ENCODE measurements at places on chromosomes 16 and 17.

DNA sequence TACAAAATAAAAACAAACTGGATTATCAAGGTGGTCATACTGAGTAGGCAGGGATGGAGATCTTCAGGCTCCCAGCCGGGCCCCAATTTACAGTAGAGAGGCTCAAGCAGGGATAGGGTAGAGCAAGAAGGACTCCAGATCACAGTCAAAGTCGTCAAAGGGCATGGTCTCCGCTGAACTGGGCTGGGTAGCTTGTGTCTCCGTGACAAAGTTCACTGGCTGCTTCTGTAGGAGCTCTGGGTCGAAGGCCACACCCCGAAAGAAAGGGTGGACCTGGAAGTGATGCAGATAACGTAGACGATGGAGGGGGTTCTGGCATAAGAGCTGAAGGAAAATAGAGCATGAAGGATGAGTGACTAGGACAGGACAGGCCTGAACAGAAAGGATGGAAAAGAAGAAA, 3.6 kb downstream of the RSKR start:
- DNase-seq: no peak

GRCh38 chr16:87834668-87835473, 34.4 kb downstream of the SLC7A5 start:
- DNase-seq: no peak

- DNase-seq: no peak
These were observed 164.8 kb downstream of the SNX29 start for GRCh38 chr16:12141073-12141951.

DNA sequence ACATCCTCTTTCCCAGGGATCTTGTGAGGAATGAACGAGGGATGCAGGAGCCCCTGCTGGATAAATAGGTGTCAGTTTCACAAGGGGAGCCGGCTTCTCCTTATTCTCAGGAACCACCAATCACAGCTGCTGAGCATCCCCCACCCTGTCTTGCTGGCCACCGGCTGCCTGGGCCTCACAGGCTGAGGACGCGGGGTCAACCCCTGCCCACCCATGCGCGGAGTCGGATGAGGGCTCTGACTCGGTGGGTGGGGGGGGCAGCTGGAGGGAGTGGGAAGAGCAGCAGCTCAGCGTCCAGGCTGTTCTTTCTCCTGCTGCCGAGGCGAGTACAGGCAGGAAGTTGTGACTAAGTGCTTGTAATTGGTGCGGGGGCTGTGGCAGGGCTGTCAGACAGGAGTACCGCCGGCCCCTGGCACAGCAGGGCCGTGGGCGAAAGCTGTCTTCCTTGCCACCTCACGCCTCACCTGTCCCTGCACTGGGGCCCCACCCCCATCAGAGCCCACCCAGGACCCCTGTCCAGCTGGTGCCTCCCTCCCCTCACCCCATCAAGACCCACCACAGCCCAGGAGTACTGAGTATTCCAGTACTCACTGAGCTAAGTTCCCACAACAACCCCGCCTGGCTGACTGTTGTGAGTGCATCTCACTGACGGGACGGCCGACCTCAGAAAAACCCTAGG, 11.0 kb upstream of the DPEP1 start:
- DNase-seq: peak; percentile 46

DNA sequence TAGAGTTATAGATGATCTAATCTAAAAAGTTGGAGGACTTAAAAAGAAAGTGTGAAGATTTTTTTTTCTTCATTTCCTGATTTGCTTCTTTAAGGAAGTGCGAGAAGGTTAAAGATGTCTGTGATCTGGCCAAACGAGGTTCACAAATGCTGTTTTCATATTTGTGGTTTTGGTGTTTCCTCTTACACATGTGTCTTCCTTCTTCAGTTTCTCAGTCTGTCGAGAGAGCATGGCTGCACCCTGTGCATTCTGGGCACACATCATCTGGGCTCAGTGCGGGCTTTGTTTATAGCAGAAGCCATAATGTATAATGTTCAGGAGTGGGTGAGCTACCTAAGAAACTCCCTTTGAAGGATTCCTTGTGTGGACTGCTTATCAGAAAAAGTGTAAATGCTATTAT, 260.4 kb upstream of the TBX2 start:
- DNase-seq: peak; percentile 74

GRCh38 chr17:19399750-19400450, 11.1 kb upstream of the RNF112 start:
- DNase-seq: no peak

DNA sequence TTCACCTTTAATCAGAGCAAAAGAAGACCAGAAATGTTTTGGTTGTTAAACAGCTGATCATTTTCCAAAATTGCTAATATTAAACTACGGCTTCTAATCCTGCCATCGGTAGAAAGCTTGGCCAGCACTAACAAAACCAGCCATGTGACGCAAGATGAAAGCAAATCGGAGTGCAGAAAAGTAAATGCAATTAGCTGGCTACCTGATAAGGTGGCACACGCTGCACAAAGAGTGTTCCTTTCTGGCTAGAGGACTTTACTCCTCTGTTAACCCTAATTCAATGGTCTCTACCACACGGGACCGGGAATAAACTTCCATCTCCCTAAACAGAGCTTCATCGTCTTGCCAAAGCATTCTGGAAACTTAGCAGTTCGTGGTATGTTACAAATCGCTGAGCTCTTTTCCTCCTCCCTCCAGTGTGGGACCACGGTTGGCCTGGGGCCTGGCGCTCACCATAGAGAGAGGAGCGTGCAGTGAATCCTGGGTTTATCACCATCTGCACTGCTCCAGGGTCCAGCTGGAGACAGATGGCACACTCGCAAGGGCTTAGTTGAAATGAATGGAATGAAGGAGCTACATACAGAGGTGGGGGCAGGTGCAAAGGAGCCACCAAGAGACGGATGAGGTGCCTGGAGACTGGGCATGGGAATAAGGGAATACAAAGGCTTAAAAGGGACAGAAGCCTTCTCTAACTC, 10.1 kb upstream of the COG1 start:
- DNase-seq: no peak

GRCh38 chr17:7428557-7428956, at the start of gene SPEM3:
SPEM3 (plus strand) TSS chr17:7428857; CDS start chr17:7428903, 46 bp downstream.
- DNase-seq: no peak

DNA sequence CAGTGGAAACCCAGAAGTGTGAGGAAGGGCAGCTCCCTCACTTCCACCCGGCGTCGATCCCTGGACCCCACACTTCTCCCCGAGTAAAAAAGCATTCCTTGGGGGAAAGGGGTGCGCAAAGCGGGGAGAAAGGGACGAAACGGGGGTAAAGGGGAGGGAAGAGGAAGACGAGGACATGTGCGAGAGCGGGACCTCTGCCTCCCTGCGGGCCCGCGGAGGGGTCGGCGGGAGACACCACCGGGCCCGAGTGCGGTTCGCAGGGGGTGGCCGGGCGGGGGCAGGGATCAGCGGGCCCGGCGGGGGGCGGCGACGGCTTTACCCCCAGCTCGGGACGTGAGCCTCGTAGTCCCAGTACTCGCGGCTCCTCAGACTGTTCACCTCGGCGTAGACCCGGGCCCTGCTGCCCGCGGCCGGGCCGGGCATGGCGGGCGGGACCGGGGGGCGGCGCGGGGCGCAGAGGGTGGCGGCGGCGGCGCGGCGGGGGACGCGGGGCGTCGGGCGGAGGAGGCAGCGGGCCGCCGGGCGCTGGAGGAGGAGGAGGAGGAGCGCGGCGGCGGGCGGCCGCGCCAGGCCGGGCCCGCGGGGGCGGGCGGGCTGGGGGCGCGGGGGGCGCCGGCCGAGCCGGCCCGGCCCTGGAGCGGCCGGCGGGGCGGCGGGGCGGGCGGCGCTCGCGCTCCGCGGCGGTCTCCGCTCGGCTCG, 443 bp downstream of the CSNK2A2 start:
- no peak for DNase-seq

DNA sequence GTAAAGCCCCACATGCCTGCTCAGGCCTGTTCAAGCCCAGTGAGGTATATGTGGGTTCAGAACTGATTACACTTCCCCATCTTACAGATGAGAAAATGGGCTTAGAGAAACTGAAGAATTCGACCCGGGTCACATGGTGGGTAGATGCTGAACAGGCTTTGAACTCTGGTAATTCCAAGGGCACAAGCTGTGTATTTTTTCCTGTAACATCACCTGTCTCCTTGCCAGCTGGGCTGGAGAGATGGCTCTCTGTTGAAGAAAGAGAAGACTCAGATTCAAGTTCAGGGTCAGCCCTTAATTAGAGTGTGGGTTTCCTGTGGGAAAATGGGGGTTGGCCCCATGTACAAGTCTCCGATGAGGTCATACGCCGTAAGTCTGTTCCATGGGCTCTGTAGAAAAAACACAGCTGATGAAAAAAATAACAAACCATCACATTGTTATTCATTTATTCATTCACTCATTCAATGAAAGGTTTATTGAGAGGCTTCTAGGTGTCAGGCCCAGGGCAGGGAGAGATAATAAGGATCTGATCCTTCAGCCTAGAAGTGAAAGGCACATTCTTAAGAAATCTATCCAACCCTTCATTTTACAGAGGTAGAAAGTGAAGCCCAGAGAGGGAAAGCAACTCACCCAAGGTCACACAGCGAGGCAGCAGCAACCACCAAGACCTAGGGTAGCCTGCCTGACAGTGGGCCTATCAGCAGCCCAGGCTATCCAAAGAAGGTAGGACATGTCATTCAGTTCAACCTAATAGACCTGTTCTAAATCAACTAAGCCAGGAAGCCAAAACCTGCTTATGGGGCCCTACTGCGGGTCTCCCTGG, 482.8 kb downstream of the SOX9 start:
- DNase-seq: no peak

DNA sequence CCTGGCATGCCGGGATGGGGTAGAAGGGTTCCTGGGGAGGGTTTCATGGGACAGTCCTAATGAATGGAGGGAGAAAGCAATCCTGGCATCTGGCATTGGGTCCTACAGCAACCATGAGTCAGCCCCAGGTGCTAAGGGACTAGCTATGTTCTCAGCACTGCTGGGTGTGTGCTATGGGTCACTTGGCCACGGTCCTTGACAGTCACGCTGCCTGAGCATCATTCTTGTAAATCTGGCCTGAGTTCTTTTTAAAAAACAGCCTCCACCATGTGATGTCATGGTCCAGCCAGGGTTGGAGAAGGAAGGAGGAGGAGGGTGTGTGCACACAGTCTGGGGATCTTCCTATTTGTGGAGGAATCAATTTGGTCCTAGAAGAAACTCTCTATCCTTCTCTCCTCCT, 6.2 kb upstream of the RAMP2 start:
- DNase-seq: no peak

DNA sequence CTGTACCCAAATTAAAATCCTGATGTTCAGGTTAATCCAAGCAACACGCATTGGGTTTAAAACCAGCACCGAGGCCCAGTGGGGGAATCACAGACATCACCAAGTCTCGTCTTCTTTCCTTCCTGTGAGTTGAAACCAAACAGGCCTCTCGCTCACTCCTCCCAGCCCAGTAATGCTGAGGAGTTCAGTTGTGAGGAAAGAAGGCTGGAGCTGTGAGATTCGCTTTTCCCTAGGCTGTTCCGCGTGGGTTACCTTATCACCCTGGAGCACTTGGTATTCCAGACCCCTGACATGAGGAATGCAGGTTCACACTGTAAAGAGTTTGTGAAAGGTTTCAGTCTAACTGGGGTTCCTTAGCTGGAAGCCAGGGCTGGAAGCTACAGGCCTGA, 20.8 kb downstream of the CIBAR2 start:
- DNase-seq: no peak

DNA sequence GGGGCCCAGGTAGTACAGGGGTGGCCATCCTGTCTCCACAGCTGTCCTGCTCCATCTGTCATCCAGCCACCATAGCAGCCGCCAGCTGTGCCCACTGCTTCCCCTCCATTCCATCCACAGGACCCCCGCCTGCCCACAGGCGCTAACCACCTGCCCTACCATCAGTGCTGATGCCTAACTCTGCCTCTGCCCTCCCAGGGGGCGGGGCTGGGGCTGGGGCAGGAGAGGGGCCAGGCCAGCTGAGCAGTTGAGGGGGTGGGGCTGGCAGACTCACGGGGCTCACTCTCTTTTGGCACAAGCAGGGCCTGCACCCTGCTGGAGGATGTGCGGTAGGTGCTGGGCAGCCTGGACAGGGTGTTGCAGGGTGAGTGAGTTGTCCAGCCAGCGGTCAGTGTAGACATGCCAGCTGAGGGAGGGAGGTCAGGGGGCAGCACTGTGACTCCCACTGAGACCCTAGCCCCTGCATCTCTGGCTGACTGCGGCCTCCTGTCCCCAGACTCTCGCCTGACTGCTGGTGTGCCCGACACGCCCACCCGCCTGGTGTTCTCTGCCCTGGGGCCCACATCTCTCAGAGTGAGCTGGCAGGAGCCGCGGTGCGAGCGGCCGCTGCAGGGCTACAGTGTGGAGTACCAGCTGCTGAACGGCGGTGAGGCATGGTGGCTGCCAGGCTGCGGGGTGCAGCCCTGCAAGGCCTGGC, 9.6 kb downstream of the GALK1 start:
- no peak for DNase-seq

DNA sequence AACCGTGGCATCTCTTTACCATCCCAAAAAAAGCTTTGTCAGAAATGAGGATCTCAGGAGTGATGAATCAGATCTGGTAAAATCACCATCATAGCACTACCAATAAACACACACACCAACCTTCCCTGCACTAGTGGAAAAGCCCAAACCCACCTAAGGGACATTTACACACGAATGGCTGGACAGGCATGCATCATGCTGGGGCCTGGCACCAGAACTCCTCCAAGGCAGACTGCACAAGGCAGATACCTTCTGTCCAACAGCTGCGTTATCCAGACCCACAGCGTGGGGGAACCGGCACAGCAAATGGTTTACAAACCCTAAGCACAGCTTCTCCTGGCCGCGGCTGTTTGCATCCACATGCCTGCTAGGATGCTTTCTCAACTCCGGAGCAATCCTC, 2.8 kb downstream of the ASIC2 start:
- DNase-seq: no peak

- no peak for DNase-seq
These were observed 38.0 kb downstream of the SF3B3 start for GRCh38 chr16:70561623-70562022.

GRCh38 chr16:53948734-53949430, 244.9 kb downstream of the FTO start:
- no peak for DNase-seq

- no peak for DNase-seq
These were observed 108.7 kb downstream of the ZFHX3 start for GRCh38 chr16:72939247-72939646.

GRCh38 chr16:73506568-73507056, 458.7 kb upstream of the ZFHX3 start:
- DNase-seq: no peak

All from activated CD4-positive, alpha-beta T cell treated with anti-CD3 and anti-CD28 coated beads, Interleukin-2, amount 10 ng/mL, durations not matched to agents 7 days and 5 days (primary cell).